ENCODE measurements at places on chromosomes 7 and 10.

DNA sequence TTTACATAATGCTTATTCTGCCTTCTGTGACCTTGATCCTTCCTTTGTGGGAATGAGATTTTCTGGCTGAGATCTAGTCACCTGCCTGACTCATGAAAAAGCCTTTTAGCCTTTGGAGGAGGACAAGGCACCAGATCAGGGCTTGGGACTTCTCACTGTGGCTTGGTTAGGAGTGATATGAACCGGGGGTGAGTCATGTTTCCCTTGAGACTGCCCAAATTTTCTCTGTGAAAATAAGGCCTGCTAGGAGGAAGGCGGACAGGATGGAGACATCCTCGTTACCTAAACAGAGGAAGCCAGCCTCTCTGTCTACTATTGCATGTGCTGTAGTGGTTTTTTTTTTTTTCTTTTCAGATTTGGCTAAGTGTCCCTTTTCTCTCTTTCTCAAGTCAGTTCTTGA, 57.8 kb downstream of the EVX1 start:
- no peak for DNase-seq

DNA sequence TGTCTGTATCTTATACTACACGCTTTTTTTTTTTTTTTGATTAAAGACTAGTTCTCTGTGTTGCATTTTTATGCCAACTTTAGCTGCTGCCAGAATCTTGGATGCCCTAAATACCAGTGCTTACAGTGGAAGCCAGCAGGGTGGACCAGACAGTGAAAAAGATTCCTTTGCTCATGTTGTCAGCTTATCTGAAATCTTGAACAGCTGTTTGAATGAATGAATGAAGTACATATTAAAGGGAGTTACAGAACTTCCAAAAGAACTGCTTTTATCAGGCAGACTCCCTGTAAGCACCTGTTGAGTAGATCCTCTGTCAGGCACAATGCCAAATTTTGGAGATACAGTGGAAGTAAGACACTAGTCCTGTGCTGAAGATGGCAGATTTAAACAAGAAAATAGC, 184.9 kb downstream of the PPP1R9A start:
- DNase-seq: no peak

GRCh38 chr10:20029523-20029922, 213.3 kb downstream of the PLXDC2 start:
- no peak for DNase-seq

GRCh38 chr7:157357129-157358040, 20.6 kb downstream of the DNAJB6 start:
- DNase-seq: no peak

- no peak for DNase-seq
These were observed 135.5 kb downstream of the NPY start for GRCh38 chr7:24419511-24419910.

- no peak for DNase-seq
These were observed 99.5 kb upstream of the ABI1 start for GRCh38 chr10:26960308-26960707.

DNA sequence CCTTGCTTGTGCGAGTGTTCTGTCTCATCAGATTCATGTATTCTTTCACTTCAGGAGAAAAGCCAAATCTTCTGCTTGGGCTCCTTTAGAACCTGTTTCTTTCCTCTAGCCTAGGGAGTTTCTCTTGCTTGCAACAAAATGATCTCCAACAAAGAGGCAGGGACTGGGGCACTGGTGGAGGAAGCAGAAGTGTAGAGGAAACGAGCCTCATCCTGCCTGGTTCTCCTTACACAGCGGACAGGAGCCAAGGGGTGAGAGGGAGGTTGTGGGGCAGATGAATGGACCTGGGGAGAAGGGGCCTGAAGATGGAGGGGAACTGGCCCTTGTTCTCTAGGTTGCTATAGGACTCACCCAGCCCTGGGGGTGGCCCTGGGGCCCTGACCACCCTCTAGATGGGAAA, 141.1 kb downstream of the PKD1L1 start:
- no peak for DNase-seq

- DNase-seq: no peak
These were observed 147.1 kb downstream of the WDR11 start for GRCh38 chr10:120998251-120998650.

GRCh38 chr10:129855836-129856563, 108.1 kb downstream of the EBF3 start:
- no peak for DNase-seq

All from NCI-H187 (cell line).